Foreskin keratinocyte (primary cell): ENCODE measurements at places on chromosomes 6 and 20.
A peak's percentile ranks its signal among the peaks of the same experiment; 100 is the strongest.

DNA sequence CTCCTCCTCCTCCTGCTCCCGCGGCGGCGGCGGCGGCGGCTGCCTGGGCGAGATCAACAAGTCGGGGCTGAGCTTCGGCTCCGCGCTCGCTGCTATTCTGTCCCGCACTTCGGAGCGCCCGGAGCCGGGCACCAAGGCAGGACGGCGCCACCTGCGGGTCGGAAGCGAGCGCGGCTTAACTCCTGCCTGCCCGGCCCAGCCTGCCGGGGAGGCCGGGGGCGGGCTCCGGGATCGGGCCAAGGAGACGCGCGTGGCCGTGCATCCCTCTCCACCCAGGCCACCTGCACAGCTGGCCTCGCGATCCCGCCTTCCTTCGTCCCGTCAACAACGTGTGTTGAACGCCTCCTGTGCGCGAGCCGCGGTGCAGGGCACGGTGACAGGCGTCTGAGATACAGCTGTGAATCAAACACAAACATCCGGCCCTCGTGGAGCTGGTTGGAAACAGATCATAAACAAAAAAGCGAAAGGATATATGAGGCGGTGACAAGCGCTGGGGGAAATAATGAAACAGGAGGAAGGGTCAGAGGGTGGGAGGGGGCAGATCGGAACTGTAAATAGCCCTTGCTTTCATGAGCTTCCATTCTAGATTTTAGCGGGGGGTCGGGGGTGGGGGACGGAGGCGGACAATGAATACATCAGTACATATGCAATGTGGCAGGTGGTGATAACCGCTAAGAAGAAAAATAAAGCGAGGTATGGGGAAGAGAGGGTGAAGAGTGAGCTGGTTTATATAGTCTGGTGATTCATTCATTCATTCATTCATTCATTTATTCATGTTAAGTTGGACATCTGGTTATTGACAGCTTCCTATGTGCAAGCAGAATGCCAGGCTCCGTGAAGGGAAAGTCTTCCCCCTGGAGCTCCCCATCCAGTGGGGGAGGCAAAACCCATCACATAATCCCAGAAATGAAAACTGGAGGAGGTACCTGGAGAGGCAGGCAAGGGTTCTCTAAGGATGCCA is 2.0 kb upstream of the KCNB1 start:
- DNase-seq, result peak; percentile 19

DNA sequence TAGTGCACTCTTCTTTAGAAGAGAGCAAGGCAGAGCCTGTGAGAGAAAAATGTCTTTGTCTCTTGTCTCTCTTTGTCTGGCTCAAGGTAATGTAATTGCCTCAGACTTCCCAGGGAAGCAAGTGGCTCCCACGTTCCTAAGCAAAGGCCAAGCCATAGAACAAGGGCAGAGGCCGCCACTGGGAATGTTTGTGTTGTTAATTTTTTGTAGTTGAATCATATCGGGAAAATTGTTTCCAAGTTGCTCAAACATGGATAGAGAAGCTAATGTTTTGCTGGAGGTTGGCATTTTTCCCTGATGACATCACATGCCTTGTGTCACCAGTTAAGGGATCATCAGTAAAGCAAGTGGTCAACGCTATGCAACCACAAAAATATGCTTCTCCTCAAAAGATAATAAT is 211.5 kb upstream of the FOXA2 start:
- DNase-seq, result peak; percentile 98

DNA sequence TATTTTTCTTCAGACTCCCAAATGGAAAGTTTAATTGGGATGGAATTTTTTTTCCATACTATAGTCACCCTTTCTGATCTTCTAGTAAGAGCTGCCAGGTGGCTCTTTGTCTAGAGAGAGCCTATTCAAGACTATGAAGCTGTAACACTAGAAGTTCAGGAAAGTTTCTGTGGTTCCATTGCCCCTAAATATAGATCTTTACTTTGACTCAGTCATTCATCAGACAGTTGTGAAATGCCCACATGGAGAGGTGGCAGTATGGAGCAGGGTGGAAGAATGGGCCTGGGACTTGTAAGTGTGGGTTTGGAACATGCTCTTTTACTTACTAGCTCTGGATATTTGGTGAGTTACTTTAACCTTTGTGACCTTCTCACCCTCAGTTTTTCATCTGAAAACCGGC is 87.8 kb downstream of the CTNNBL1 start:
- DNase-seq, result no peak

DNA sequence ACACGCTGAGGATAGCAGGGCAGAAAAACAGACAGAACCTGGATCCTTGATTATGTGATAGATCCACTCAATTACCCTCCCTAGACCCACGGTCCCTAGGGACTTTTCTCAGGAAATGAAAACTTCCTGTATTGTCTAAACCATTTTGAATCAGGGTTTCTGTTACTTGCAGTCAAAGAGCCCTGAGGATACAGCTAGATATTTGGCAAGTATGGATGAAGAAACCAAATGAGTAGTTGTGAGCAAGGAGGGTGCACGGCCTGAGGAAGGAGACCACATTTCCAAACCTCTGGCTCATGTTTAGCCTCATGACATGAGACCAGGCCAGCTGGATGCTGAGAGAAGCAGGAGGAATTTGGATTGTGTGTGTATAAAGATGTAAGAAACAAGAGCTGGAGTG is 91.6 kb downstream of the MRPL14 start:
- DNase-seq, result no peak

DNA sequence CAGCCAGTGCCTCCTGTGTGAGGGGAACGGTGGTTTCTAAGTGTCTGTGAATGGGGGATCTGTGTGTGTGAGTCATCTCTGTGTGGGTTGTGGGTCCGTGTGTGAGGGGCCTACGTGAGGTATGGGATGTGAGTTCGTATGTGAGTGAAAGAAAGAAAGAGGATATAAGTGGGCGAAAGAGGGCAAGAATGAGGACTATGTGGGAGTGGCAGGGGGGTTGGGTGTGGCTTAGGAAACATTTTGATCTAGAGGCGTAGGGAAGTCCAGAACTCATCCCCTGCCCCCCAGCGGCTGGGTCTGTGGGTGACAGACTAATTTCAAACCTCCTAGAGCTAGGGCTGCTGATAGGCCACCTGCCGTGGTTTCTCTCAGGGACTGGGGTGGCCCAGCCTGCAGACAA is 35.5 kb downstream of the DHX35 start:
- no peak for DNase-seq

DNA sequence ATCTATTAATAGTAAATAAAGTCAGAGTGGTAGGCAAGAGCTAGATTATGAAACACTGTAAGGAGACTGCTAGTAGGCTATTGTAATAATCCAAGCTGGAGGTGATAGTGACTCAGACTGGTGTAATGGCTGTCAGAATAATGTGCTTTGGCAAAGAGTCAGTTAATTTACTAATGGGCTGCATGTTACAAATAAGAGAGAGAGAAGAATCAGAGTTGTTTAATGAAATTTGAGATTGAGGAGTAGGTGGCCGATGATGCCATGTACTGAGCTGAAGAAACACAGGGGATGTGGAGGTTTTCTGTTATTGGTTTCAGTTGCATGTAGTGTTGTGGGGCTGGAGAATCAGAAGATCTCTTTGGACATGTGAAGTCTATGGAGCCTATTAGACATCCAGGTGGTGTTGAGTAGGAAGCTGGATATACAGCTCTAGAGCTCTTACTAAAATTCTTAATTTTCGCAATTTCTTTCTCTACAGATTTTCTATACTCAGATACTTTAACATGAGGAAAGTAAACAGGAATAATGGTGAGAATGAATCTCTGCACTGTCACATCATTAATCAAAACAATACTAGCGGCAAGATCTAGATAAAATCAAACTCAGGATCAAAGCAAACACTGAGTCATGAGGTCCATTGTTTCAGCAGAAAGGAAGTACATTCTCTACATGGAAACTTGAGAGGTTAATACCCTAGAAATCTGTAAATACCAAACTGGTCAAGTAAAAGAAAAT is 167.7 kb downstream of the SIM1 start:
- DNase-seq, result peak; percentile 81
